Activated CD4-positive, CD25-positive, alpha-beta regulatory T cell treated with anti-CD3 and anti-CD28 coated beads, Interleukin-2, amount 50 U/mL, for 72 hours (primary cell): ENCODE measurements at places on chromosomes 6 and 20.
A peak's percentile ranks its signal among the peaks of the same experiment; 100 is the strongest.

GRCh38 chr20:8647961-8648441 is 420.9 kb upstream of the PLCB4 start:
- DNase-seq = no peak

- DNase-seq = no peak
Observed at GRCh38 chr6:79373880-79374279, 139.4 kb upstream of the HMGN3 start.

GRCh38 chr6:17971128-17972073 is 16.0 kb downstream of the KIF13A start:
- no peak for DNase-seq

DNA sequence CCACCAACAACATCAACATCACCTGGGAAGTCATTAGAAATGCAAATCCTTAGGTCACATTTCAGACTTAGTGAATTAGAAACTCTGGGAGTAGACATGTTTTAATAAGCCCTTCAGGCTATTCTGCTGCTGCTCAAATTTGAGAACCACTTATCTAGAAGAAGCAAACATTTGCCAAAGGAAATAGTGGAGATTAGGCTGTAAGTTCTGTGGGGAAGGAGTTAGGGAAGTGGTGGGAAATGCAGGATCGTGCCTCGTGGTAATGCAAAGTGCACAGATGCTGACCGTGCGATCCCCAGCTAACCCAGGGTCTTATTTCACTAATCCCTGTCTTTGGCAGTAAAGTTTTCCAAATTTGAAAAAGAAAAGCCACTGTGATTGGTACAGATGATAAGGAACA is 328.5 kb downstream of the EPM2A start:
- no peak for DNase-seq

DNA sequence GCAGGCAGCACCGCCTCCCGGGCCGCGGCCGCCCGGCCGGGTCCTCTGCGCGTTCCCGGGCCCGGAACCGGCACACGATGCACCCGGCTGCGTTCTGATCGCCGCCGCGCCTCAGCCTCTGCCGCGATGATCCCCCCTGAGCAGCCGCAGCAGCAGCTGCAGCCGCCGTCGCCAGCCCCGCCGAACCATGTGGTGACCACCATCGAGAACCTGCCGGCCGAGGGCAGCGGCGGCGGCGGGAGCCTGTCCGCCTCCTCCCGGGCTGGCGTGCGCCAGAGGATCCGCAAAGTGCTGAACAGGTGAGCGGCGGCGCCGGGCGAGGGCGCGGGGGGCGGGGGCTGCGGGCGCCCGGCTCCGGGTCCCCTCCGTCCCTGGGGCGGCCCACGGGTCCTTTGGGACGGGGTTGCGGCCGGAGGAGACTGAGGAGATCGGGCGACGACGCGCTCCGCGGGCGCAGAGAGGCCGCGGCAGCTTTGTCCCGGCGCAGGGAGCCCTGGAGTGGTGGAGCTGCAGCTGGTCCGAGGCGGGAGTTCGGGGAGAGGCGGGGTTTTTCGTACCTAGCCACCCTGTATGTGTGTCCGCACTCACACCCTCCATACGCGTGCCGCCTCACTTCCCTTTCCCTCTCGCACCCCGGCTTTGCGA is 659 bp downstream of the SLC35F1 start:
- no peak for DNase-seq

DNA sequence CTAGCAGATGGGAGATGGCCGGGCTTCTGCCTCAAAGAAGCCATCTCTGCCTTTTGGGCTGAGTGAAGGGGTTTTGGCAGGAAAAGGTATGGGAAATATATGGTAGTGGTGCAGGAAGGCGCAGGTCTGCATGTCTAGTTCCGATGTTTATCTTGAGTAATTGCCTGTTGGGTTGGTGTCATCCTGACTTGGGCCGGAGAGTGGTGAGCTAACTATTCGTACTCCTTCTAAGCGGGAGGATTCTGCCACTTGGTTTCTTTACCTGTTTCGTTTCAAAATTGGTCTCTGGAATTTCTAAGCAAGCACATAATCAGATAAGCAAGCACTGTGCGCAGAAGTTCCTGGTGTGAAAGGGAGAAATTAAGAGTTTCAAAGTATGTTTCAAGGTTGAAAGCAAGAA is 229.6 kb downstream of the SAMD5 start:
- DNase-seq = no peak

- no peak for DNase-seq
Observed at GRCh38 chr6:156660389-156660788, 116.8 kb upstream of the ARID1B start.

- DNase-seq = peak; percentile 56
Observed at GRCh38 chr6:36682328-36683144, 4.0 kb downstream of the CDKN1A start.

- no peak for DNase-seq
Observed at GRCh38 chr6:166308033-166308768, at the start of gene PRR18. Gene PRR18, minus strand, starts transcription at chr6:166308392. Its CDS starts 250 bp downstream, at chr6:166308142.

- no peak for DNase-seq
Observed at GRCh38 chr6:17967668-17968518, 19.5 kb downstream of the KIF13A start.

DNA sequence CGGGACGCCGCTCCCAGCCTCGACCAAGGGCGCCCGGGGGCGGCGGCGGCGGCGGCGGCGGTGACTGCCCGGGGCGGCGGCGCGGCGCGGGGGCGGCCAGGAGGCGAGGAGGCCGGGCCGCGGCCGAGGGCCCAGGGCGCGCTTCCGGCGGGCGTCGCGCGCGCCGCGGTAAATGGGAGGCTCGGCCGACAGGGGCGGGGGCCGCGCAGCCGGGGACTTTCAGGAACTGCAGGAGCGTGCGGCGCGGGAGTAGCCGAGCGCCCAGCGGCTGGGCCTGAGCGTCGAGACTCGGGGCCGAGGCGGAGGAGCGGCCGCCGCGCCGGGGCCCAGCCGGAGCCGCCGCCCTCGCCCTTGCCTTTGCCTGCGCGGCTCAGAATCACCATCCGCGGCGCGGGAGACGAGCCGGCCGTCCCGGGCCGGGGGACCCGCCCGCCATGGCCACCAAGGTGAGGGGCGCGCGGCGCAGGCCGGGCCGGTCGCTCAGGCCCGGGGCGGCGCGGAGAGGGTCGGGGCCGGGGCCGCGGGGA is at the start of gene SNX9:
Gene SNX9, plus strand, starts transcription at position 246 of the 527 bp plus-strand sequence. Its CDS starts 189 bp downstream, at position 435.
- DNase-seq = peak; percentile 75

- DNase-seq = no peak
Observed at GRCh38 chr20:61850457-61850856, 215.2 kb downstream of the TAF4 start.

- no peak for DNase-seq
Observed at GRCh38 chr20:35030136-35030535, 62.5 kb downstream of the TRPC4AP start.
